ENCODE measurements at places on chromosomes 5 and 9. TPM values are rescaled to one million over a fixed set of nuclear protein-coding genes. Genes with fewer than 3 reads are reported as not detected.

DNA sequence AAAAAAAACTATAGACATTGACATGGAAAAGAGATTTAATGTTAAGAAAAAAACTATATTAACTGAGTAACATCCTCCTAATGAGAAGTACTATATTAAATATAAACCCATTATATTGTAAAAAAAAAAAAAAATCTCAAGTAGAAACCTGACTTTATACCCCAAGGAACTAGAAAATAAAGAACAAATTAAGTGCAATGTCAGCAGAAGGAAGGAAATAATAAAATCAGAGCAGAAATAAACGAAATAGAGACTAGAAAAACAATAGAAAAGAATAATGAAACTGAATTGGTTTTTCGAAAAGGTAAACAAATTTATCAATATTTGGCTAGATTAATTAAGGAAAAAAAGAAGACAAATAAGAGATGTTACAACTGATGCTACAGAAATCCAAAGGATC, 329.1 kb upstream of the ZNF608 start:
- no peak for DNase-seq

DNA sequence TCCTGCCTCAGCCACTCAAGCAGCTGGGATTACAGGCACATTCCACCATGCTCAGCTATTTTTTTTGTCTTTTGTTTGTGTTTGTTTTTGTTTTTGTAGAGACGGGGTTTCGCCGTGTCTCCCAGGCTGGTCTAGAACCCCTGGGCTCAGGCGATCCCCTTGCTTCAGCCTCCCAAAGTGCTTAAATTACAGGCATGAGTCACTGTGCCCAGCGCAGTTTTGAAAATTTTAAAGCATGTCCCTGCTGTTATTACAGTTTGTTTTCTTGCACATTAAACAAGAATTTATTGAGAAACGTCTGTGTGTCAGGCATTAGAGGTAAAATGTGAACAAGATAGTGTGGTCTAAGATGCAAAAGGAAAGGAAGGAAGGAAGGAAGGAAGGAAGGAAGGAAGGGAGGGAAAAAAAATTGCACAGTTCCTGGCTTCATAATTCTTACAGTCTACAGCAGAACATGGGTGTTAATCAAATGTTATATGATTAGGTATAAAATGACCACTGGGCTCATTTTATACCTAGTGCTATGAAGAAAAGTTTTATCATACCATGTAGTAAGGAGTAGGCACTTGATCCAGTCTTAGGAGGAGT, 205.4 kb downstream of the SNX18 start:
- DNase-seq: no peak

DNA sequence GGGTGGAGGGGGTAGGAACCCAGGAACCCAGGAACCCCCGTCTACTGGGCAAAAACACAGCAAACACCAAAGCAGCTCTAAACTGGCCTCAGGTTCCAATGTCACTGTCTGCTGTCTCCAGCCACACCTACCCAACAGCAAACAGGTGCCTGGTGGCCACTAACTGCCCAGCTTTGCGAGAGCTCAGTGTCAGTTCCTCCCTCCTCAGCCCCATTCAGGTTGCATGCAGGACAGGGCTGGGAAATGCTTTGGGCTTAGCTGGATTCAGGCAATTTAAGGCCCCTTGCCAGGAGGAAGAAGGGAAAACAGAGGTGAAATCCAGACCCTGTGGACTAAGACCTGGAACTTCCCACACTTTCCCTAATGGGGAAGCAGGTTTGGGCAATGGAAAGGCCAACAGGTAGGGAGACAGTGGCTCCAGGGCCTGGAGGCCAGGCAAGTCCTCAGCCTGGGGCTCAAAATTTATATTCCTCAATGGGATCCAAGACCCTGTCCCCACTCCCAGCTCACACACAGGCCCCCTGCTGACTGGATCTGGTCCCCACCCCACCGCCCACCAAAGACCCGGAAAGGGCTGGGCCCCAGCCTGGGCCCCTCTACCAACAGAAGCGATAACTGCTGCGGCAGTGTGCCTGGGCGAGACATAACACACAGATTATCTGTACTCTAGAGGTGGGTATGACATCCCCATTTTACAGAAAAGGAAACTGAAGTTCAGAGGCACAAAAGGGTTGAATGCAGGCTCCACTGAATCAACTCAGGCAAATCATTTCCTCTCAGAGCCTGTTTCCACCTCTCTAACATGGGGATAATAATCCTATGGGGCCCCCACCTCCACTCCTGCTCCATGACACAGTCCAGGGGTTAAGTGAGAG, 3.5 kb downstream of the EEIG1 start:
- no peak for DNase-seq

DNA sequence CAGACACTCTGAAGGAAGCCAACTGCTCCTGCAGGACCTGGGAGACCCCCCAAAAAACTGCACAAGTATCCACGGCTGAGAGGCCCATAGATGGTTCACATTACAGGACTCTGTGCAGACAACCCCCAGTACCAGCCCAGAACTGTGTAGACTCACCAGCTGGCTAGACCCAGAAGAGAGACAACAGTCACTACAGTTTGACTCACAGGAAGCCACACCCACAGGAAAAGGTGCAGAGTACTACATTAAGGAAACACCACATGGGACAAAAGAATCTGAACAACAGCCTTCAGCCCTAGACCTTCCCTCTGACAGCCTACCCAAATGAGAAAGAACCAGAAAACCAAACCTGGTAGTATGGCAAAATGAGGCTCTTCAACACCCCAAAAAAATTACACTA, 281.2 kb upstream of the RGMB start:
- no peak for DNase-seq

DNA sequence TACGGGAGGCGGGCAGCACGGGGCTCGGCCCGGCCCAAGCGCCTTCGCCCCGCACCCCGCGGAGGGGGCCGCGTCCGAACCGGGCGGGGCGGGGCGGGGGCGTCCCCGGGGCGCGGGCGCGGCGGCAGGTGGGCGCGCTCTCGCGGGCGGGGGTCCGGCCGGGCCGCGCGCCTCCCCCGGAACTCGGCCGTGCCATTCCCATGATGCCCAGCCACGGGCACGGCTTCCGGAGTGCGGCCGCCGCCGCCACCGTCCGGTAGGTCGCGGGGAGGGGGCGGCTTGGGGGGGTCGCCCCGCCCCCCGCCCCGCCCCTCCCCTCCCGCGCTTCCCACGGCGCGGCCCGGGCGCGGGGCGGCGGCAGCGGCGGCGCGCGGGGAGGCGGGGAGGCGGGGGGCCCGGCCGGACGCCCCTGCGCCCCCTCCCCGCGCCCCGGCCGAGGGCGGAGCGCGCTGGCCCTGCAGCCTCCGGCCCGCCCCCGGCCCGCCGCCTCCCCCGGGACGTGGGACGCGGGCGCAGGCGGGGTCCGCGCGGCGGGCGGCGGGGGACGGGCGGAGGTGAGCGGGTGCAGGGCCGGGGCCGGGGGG, at the start of gene PPP1R26:
TSS of gene PPP1R26 (plus strand) at position 314 of the 584 bp plus-strand sequence. CDS start 4,729 bp downstream, outside the sequence.
- DNase-seq: no peak

DNA sequence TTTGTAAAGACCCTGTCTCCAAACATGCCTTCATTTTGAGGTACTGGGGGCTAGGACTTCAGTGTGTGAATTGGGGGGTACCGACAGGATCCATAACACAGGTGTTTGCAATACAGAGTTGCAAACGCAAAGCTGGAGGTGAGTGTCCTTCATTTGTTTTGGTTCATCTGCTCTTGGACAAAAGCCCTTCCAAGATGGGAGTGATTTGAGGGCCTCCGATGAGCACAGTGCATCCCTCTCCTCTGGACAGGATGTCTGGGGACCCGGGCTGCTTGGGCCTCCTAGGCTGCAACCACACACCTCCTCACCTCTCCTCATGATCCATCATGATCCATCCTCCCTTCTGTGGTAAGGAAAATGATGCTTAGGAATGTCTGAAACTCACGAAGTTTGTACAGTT, 23.8 kb downstream of the FGD3 start:
- DNase-seq: no peak

DNA sequence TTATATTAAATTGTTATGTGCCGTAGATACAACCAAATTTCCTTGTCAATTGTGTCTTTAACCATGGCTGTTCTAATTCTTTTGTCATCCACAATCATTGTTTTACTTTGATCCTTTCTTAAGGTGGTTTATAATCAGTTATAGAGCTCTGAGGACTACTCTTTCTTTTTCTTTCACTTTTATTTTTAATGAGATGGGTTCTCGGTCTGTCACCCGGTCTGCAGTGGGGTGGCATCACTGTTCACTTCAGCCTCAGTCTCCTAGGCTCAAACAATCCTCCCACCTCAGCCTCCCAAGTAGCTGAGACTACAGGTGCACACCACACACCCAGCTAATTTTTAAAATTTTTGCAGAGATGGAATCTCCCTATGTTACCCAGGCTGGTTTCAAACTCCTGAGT, 74.2 kb downstream of the ANXA2R start:
- no peak for DNase-seq

DNA sequence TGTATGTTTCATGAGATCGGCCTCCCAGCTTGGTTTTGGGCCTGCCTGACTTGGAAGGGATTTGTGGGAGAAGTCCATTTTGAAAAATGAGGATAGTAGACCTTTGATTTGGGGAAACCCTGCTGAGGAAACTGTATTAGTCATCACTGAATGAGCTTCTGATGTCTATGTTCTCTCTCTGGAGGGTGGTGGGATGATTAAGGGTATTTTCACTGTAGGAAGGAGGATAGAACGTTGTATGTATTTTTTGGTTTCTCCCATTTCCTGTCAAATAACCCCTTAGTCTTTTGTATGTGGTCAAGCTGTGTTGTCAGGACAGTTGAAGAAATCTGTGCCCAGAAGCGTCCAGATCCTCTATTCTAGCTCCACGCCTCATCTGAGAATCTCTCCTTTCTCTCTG, 151.9 kb downstream of the INSYN2B start:
- DNase-seq: no peak

DNA sequence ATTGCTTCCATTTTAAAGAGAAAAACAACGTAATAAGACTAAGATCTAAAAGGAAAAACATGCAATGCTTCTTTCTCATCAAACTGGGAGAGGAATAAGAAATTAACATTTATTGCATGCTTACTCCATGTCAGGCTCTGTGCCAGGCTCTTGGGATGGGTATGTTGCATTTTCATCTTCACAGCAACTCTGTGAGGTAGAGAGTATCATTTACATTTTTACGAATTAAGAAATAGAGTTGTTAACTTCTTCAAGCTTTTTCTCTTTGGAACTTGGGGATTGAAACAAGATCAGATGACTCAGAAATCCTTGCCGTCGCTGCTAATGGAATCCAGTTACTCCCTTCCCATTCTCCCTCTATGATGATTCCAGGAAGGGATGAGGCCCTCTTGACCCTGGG, 39.5 kb downstream of the PDE8B start:
- no peak for DNase-seq

DNA sequence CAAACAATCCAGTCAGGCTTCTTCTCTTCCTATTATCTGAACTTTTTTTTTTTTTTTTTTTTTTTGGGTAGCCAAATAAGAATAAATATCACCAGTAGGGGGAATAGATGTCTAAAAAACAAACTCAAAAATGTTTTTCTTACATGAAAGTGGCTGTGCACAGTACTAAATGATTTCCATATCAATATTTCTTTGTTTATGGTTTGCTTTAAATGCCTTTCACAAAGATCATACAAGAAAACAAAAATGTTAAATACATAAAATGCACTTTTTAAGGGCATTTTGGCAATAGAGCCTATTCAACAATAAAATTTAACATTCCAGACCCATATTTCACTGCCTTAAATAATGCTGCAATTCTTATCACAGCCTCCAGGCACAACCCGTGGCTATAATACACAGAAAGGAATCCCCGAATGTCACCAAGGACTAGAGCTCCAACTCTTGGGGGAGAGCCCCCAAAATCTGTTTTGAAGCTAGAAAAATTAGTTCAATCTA, 91.1 kb upstream of the TBCA start:
- no peak for DNase-seq

DNA sequence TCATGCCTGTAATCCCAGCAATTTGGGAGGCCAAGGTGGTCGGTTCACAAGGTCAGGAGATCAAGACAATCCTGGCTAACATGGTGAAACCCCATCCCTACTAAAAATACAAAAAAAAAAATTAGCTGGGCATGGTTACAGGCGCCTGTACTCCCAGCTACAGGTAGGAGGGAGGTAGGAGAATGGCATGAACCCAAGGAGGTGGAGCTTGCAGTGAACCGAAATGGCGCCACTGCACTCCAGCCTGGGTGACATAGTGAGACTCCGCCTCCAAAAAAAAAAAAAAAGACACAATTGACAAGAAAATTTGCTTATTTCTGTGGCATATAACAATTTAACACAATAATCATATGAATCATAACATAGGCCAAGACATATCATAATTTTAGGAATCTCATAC, 35.3 kb upstream of the ZNF131 start:
- no peak for DNase-seq

GRCh38 chr5:24642022-24642421, 2.8 kb downstream of the CDH10 start:
- DNase-seq: no peak

- no peak for DNase-seq
Observed at GRCh38 chr5:141942185-141942857, 15.7 kb downstream of the PCDH12 start.

- DNase-seq: no peak
Observed at GRCh38 chr5:116763987-116764866, 189.6 kb upstream of the SEMA6A start.

GRCh38 chr9:6877671-6878161, 119.9 kb downstream of the KDM4C start:
- no peak for DNase-seq

DNA sequence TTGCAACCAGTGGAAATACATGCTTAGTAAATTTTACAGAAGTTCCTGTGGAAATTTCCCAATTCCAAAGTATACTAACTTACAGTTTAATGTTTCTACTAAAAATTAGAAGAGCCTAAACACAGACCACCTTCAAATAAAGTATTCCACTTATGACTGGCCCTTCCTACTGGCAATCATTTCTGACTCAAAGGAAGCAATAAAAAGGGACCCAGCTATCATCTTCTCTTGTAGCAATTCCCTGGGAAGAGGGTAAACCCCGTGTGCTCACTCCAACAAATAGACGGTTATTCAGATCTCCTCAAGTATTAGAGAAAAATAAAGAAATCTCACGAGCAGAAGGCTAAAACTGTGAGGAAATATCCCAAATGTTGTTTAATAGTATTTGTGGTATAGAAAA, 43.3 kb downstream of the GOLPH3 start:
- no peak for DNase-seq

GRCh38 chr5:173204185-173204979, 30.6 kb downstream of the NKX2-5 start:
- DNase-seq: no peak

GRCh38 chr9:89623925-89624420, 19.2 kb downstream of the GADD45G start:
- DNase-seq: no peak

GRCh38 chr9:130185490-130186031, 13.4 kb downstream of the NCS1 start:
- DNase-seq: no peak

Gene RMRP
- not detected for polyA plus RNA-seq

Gene MYMK
- polyA plus RNA-seq: not detected

Gene KCNT1
- polyA plus RNA-seq: 0.37 TPM

Gene FBXO10
- 5.9 TPM for polyA plus RNA-seq

Gene PARP8
- polyA plus RNA-seq: 8.4 TPM

Gene NOTCH1
- polyA plus RNA-seq: 19.7 TPM

Gene PTPN3
- 1.9 TPM for polyA plus RNA-seq

Gene GKAP1
- polyA plus RNA-seq: 8.3 TPM

Gene PCDHGA3
- polyA plus RNA-seq: 1.6 TPM

Gene CCDC192
- 0.41 TPM for polyA plus RNA-seq
